ENCODE measurements at places on chromosomes 2 and 18.

DNA sequence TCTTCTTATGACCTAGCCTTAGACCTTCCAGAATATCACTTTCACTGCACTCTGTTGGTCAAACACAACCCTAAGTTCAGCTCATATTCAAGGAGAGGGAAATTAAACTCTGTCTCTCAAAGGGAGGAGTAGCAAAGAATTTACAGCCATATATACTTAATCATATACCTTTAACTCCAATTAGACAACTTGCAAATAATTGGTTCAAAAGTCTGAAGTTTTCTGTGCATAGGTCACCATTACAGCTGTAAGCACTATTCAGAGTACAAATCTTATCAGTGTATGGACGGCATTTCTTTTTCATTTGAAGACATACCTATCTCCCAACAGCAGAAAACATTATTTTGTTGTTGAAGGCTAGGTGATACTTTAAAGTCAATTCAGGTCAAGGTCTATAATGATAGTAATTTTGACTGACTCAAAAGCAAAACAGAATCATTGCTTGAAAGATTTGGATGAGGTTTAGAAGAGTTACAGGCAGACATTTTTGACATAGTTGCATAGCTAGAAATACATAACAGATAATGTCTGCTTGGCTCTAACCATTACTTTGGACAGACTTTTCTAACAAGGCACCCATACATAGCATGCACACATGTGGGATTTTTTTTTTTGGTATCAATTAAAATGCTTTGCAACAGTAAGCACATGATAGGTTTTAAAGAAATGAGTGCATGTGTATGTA is 131.5 kb downstream of the CPS1 start:
- no peak for DNase-seq

DNA sequence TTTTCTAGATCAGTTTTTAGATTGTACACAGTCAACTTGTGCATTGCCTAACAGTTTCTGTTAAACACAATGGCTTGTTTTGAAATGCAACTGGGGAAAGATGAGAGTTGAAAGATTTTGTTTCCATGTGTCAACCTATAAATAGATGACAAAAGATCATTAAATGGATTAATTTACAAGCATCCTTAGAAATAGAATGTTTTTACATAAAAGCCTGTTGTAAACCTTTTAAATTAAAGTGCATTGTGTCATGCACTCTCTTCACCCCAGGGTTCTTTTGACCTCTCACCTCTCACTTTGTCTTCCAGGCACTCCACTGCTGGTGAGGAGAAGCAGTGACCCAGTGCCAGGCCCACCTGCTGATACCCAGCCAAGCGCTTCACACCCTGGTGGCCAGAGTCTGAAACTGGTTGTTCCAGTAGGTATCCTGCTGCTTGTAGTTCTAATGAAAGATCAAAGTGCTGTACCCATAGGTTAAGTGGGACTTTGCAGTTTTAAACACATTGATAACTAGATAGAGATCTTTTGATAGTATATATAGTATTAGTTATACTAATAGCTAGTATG is 502.1 kb downstream of the PARD3B start:
- DNase-seq = no peak

- DNase-seq = no peak
Observed at GRCh38 chr2:241771286-241772062, 5.1 kb upstream of the GAL3ST2 start.

DNA sequence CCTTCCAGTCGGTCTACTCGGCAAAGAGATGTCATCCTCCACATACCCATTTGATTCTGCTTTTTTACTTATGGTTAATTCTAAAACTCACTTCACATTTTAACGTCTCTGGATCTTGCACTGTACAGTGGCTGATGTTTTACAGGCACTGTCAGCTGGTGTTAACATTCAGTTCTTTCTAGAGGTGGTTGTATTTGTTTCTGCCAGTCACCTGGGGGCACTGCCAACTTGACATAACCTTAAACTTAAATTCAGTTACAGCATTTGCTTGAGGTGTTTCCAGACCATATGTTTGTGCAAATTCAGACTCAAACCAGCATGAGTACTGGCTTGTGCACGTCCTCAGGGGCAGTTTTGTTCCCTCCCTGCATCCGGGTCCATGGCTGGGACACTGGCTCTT is 5.3 kb upstream of the TMEM185B start:
- DNase-seq = no peak

DNA sequence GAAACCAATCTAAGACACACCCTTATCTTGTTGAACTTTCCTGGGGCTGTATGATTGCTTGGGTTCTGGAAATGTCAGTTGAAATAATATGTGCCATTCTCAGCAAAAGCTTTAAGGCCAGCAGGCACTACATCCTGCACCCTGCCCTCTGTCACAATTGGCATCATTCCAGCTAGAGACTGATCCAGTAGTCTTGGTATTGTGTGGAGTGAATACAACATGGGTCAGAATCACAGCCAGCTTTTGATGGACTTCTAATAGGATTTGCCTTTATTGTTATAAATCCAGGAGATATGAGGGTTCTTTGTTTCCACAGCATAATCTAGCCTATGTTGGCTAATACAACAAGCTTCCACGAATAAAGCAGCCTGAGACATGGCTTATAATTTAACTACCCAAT is 617.0 kb upstream of the CDH2 start:
- no peak for DNase-seq

GRCh38 chr2:45585267-45585861 is 25.7 kb downstream of the SRBD1 start:
- no peak for DNase-seq

GRCh38 chr18:61832858-61833257 is 59.9 kb downstream of the RNF152 start:
- DNase-seq = no peak

- DNase-seq = no peak
Observed at GRCh38 chr2:37587817-37588216, 83.6 kb downstream of the CDC42EP3 start.

GRCh38 chr2:158695305-158695704 is 99.8 kb upstream of the DAPL1 start:
- DNase-seq = no peak

DNA sequence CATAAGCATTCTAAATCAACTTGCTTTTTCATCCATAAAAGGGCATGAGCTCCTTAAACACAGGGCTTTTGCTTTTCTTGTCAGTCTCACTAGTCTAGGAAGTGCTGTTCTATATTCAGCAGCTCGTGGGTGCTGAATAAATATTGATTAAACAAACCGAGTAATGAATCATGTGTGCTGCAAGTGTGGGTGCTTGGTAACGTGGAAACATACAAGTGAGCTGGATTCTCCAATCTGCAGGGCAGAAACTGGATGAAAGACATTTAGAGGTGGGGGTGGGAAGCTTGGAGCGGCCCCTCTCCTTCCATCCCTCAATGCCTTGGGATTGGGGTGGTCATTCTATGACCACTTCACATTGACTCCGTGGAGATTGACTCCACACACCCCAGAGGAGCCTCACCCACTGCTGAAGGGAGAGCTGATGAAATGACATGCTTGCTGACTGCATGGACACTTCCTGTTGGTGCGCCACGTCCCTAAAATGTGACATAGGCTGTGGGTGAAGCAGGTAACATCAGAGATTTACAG is 114.6 kb downstream of the DOCK10 start:
- no peak for DNase-seq

DNA sequence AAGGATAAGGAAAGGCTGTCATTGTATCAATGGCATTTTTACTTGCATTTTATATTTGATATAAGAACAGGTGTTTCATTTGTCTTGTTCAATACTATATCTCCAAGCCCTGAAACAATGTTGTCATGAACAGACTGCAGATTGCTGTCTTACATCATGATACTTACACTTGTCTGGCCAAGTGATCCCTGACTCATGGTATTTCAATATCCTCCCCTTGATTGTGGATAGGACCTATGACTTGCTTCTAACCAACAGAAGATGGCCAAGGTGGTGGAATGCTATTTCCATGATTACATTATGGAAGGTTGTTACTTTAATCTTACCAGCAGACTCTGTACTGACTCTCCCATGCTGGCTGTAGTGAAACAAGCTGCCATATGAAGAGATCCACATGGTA is 471.1 kb downstream of the CCDC85A start:
- DNase-seq = no peak

- DNase-seq = no peak
Observed at GRCh38 chr2:74816540-74817303, 17.2 kb upstream of the HK2 start.

- no peak for DNase-seq
Observed at GRCh38 chr2:45218931-45219339, 209.7 kb upstream of the SIX2 start.

GRCh38 chr2:132415256-132415914 is 1.2 kb upstream of the GPR39 start:
- no peak for DNase-seq

DNA sequence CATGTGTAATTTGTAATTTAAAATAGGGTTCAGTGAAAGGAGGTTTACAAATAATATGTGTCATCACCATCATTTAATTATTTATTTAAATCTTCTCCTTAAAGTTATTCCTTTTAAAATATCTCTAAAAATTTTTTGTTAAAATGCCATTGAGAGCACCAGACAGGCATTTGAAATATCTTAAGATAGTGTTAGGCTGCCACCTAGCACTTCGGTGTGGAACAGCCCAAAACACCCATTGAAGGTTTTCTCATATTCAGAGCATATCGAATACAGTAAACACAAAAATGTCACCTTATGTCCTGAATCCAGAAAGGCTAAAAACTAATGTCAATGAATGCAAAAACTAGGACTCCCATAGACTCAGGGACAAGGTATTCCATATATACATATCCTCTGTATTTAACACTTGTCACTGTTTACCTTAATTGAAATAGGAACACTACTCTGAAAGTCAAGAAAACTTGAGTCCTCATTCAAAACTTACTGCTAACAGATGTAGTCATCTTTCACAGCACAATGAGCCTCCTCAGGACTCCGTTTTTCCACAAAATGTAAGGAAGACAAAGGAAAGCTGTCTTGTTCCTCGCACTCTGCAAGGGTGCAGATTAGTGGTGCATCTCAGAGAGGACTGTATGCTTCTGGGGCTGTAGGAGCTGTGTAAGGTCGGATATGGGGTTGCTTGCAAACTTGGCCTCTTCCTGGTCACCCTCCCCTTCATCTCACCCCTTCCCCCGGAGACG is 329.5 kb downstream of the PAX3 start:
- no peak for DNase-seq

- no peak for DNase-seq
Observed at GRCh38 chr2:37324536-37324785, 172 bp downstream of the PRKD3 start.

DNA sequence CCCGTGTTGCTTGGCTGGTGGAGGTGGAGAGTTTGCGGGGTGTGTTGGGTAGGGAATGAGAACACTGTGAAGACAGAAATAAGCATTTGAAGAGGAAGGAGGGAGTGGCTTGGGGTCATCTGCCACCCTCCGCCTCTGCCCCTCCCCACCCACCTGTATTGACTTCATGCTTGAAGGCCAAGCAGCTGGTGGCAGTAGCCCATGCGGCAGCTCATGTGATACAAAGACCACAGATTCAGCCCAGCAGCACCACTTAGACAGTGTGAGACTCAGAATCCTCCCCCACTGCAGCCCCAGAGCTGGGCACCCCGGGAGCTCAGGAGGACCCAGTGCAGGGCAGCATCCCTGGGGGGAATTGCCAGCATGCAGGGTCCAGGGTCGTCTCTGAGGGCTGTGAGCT is 15.4 kb downstream of the NPPC start:
- no peak for DNase-seq

GRCh38 chr2:84083984-84084383 is 375.1 kb downstream of the SUCLG1 start:
- DNase-seq = no peak

- no peak for DNase-seq
Observed at GRCh38 chr2:194696690-194697089, 960.3 kb upstream of the SLC39A10 start.

- DNase-seq = no peak
Observed at GRCh38 chr2:17334300-17334699, 183.9 kb downstream of the RAD51AP2 start.

All from stimulated activated CD8-positive, alpha-beta memory T cell treated with anti-CD3 and anti-CD28 coated beads, Interleukin-2, amount 100 ng/mL, for 48 hours (primary cell).